ENCODE measurements at places on chromosomes 2 and 18. TPM values are rescaled to one million over a fixed set of nuclear protein-coding genes. Genes with fewer than 3 reads are reported as not detected.

DNA sequence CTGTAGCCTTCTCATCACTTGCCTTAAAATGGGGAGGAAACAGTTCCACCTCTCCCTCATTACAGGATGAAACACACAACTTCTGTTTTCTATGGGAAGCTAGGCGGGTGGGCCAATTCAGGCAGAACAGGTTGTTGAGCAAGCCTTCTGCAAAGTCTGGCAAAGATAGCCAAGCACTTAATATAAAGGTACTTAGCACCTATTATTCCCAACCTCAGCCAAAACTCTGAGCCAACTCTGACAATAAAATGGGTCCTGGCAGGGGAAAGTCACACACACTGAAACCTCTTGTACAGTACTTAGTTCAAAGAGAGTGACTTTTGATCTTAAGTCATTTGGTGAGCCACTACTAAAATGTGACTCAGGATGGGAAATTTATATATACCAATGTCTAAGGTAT is 15.8 kb upstream of the SOCS6 start:
- no peak for DNase-seq

DNA sequence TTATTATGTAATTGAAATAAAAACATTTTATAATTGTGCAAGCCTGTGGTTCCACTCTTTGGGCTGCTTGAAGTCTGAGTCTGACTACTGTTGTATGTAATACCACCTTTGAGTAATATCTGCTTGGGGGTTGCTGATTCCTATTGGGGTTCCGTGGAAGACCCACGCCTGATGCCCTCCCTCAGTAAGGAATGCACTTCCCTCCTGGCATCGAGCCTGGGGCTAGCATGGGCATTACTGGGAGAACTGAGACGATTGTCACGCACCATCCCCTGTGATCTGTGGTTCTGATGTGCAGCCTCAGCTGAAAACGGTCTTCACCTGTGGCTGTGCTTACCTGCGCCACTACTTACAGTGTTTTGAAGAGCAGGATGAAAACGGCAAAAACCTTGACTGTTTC is 32.7 kb upstream of the RBM44 start:
- DNase-seq: no peak

DNA sequence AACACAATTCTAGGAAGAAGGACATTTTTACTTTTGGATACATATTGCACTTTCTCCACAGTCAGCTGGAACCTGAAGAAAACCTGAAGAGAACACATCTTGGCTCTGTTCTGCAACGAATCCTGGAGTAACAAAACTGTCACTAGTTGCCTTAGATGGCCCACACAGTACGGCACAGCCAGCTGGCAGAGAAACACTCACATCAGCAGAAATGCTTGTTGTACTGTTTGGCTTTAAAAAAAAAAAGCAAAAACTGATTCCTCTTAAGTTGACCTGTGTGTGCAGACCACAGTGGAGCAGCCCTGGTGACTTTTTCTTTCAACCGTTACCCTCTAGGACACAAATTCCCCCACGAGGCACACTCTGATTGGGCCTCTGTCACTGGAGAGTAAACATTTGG is 152.3 kb upstream of the TWIST2 start:
- DNase-seq: no peak

- DNase-seq: no peak
Observed at GRCh38 chr2:202112041-202112440, 39.0 kb downstream of the KIAA2012 start.

- DNase-seq: no peak
Observed at GRCh38 chr18:79203017-79203605, 133.9 kb downstream of the ATP9B start.

DNA sequence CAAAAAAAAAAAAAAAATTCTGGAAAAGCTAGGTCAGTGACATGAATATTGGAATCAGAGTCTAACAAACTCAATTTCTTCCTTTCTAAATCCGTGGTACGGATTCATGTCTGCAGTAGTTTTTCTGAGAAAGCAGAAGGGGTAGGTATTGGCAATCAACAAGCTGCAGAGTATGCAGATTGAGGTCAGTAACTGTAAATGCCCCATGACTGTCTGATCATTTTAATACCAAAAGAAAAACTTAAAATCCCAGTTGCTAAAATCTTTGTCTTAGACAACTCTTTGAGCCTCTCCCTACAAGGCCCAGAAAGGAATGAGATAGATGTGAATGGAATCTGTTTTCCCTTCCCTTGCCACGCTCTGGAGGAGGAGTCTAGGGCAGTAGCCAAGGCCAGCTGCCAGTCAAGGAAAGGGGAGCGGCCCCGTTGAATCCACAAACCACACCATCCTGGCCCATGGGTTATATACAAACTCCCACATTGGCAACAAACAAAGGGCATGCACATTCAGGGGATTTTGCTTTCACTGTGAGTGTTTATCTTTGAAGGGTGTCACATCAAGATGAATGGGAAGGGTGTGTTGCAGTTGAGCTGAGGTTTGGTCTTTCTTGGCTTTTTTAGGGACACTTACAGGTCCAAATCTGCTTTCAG is 6.1 kb upstream of the CASP8 start:
- peak; percentile 55 for DNase-seq

Gene ZAP70
- total RNA-seq: 0.33 TPM

Gene OSR1
- total RNA-seq: 0.44 TPM

Gene CD207
- total RNA-seq: not detected

Gene SERPINB10
- not detected for total RNA-seq

Gene RRM2
- total RNA-seq: 56.7 TPM

Gene LHCGR
- total RNA-seq: not detected

Gene IMPA2
- total RNA-seq: 210 TPM

Measured in H7 (cell line).